Endodermal cell (in vitro differentiated cells): ENCODE measurements at places on chromosomes 5 and 9.
A peak's percentile ranks its signal among the peaks of the same experiment; 100 is the strongest.

DNA sequence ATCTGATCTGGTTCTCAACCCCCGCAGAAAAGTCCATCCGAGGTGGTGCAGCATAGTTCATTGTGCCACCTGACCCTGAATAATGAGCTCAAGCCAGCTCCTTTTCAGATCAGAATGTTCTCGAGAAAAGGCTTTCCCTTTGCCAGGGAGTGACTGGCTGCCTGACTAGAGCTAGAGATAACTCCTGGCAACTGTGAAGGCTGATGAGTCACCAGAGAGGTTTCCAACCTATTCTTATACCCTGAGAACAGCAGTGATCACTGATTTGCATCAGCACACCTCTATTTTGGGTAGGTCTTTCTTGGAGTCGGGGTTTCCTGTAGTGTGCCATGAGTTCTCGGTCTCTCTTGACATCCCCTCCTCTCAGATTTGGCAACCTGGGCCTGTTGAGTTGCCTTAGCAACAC is 127.9 kb downstream of the PIK3R1 start:
- peak; percentile 50 for DNase-seq

DNA sequence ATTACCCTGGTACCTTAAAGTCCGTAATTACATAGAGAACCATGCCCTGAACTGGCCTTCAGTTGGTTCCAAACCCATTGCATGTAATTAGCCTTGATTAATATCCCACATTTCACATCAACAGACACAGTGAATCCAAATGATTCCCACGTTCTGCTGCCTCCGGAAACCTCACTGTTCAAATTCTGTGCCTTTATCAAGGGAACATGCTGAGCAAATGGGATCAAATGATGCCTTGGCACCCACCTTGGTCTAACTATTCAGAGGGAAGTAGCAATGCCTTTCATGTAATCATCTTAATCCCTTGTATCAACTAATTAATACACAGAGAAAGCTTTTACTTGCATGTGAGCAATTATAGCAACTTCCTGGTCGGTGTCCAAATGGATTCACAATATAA is 100.6 kb downstream of the EFNA5 start:
- DNase-seq = no peak

GRCh38 chr9:122286764-122287163 is 22.1 kb downstream of the MRRF start:
- no peak for DNase-seq

GRCh38 chr9:23606107-23606506 is 219.9 kb downstream of the ELAVL2 start:
- no peak for DNase-seq

GRCh38 chr9:123551734-123552133 is 195.7 kb downstream of the CRB2 start:
- no peak for DNase-seq

DNA sequence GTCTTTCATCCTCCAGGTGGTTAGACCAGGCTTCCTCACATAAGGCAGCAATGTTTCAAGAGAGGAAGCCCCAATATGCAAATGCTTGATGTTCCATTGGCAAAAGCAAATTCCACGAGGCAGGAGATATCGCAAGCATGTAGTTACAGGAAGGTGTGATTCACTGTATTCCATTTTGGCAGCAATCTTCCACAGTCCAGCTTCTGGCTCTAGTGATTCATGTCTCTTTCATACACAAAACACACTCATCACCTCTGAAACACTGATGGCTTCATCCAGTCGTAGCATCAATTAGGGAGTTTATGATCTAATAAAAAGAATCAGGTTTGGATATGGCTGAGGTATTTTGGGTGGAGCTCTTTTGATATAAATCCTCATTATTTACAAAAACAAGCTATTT is 552.2 kb upstream of the RIOK2 start:
- DNase-seq = no peak

DNA sequence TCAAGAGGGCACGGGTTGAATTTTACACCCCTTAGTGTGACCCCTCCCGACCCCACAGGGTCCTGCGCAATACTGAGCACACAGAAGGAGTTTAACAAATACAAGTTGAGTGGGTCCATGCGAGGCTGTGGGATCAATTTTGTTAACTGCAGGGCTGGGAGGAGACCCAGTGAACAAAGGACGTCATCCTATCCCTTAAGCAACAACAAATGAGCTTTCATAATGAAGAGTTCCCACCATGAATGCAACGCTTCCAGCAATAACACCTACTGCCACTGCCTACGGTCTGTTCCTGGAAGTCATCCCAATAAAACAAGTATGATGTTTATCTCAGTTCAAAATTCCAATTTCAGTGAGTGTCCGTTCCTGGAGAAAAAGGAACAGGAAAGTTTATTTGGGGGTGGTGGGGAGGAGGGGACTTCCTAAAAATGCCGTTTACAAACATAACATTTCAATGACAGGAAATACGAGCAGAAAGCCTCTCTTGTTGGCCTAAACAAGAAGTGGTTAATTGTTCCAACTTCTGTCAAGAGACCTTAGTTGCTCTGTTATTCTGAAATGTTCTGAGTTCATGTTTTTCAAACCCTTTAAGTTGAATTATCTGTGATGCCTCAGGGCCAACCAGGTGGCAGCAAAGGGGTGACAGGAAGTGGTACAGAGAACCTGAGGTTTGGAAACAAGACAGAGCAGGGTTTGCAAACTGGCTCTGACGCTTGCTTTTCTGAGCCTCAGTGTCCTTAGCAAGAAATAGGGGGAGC is 65.8 kb upstream of the PLPP6 start:
- no peak for DNase-seq

- DNase-seq = peak; percentile 90
These were observed 753 bp upstream of the STC2 start for GRCh38 chr5:173328844-173329490.

GRCh38 chr5:173835661-173836060 is 52.5 kb upstream of the CPEB4 start:
- DNase-seq = peak; percentile 43

DNA sequence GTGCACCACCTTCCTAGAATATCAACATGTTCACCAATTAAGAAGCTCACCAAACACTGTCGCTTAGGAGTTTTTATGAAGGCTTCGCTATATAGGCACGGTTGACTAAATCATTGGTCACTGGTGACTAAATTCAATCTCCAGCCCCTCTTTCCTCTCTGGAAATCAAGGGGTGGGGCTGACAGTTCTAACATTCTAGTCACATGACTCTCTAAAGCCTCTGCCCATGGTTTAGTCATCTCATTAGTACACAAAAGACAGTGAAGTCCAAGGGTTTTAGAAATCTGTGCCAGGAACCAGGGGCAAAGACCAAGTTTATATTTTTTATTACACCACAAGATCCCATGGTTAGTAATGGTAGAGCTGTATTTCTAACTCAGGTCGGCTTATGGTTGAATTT is 243.2 kb downstream of the ELAVL2 start:
- no peak for DNase-seq

DNA sequence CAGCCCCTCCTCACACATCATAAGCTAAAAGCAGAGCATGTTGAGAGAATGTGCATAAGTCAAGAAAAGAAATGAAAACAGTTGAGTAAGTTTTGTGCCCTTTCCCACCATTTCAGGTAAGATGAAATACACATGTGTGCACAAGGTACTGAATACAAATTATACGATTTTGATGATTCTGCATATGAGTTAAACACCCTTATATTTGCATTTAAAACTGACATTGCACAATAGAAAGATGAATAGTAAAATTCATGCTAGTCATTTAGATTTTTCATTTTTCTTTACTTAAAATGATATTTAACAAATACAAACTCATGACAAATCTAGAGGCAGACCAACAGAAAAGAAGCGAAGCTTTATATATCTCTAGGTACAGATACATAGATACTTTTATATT is 24.9 kb upstream of the PSD2 start:
- no peak for DNase-seq

DNA sequence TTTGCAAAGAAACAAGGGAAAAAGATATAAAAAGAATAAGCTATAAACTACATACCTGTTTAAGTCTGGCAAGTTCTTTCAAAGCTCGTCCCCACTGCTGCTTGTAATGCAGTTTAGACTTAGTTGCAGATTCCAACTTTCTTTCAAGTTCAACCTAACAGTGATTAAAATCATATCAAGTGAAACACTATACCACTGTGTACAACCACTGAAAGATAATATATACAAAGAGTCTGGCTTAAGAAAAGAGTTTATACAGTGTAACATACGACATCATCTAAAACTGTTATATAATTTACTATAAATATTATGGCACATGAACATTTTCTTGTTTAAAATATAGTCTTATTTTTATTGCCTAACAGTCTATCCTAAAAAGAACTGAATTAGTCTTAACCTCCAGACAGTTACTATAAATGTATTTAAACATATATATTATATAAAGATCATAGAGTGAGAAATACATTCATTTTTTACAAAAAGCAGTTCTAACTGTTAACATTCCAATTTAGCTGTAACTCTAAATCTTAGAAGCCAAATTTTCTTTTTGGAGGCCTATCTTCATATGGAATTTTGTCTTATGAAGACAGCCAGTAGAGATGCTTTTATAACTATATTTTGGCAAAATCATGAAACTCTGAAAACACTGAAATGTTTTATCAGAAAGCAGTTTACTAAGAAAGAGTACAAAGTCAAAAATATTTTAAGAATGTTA is 58.6 kb downstream of the CEP120 start:
- DNase-seq = no peak

DNA sequence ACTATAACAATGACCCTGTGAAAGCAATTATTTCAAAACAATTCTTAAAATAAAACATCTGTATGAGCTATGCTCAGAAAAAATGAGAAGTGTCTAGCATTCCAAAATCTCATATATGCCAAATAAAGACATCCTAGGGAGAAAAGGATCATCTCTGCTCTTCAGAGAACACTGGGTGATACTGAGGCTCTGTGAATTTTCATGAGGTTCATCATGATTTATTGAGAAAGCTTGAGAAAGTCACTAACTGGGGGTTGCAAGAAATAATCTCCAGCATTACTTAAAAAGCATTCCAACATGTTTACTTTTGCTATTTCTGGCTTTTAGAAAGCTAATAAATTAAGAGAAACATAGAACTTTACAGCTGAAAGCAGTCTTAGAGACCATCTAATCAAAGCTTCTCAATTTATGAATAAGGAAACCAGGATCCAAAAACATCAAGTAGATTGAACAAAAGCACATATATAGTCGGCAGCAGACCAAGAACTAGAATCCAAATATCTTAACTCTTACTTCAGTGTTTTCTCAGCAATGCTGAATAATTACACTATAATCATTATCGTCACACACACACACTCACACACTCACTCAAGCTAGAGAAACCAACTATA is 372.8 kb downstream of the NR2F1-AS1 start:
- DNase-seq = no peak

DNA sequence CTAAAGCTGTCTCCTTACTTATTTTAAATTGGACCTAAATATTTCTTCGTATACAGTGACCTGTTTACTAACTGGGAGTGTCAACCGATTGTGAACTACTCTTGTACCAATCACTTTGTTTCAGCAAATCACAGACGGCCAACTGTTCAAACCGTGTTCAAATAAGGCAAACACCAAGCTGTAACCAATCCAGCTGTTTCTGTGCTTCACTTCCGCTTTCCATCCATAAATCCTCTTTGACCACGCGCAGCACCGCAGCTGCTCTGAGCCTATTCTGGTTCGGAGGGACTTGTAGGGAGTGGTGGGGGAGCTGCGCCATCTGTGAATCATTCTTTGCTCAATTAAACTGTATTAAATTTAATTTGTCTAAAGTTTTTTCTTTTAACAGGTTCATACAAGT is 4.8 kb upstream of the FAM240B start:
- DNase-seq = no peak

DNA sequence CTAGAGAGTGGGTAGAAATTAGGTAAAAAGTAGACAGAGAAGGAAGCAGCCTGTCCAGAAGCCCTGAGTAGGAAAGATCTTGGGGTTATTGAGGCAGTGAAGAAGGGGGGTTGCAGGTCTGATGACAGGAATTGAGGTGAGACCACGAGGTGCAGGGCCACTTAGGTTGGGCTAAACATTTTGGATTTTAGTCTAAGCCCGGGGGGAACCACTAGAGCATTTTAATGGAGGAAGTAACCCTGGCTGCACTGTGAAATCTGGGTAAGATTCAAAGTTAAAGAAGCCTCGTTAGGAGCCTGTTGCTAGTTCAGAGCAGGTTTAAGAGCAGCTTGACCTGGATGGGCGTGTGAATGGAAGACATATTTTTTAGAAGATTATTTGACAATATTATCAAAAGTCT is 38.3 kb downstream of the MAP3K1 start:
- no peak for DNase-seq

GRCh38 chr5:39876146-39876545 is 451.4 kb upstream of the DAB2 start:
- no peak for DNase-seq

- no peak for DNase-seq
These were observed 412.2 kb upstream of the SLC24A2 start for GRCh38 chr9:20200991-20201431.

DNA sequence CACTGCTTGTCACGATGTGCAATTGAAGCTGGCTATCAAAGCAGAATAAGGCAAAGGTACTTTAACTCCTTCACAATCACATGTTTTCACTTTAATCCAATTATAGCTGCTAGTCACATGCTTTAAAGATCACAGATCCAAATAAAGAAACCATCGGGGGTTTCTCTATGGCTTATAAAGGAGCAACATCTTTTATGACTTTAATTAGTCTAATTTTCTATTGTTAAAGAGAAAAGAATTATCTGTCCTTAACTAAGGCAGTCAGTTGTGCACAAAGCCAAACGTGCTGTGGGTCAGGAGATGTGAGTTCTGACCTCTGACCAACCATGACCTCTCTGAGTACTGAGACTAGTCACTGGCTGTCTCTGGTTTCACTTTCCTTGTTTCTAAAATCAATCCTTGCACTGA is 561.1 kb downstream of the RAB3C start:
- DNase-seq = no peak

DNA sequence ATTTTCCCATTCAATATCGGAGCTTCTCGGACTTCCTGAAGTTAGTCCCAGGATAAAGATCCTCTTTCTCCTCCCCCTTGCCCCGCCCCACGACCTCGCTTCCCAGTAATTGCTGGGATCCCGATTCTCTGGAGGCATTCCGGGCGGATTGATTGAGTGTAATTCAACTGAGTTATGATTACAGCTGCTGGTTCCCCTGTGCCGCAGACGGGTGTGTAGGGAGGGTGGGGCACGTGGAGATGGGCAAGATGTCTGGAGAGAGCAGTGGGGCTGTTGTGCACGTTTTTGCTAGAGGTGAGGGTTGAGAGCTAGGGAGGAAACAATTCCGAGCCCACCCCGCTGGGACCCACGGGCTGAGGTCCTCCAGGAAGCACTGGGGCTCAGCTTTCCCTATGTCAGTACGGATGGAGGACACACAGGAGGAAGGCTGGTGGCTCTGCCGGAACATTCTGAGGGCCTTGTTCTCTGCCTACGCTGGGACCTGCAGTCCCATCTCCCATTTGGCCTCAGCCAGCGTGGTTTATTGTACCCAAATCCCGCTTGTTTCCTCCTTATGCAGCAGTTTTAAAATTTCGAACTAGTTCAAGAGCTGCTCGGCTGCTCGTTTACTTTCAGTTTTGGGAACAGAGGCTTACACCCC is 2.4 kb upstream of the DMRT2 start:
- no peak for DNase-seq

GRCh38 chr5:119290161-119290569 is 65.7 kb upstream of the TNFAIP8 start:
- no peak for DNase-seq
